ENCODE measurements at places on chromosomes 16 and 17. TPM values are rescaled to one million over a fixed set of nuclear protein-coding genes. Genes with fewer than 3 reads are reported as not detected.

Gene MT1H
- not detected for total RNA-seq

Gene BMERB1
- total RNA-seq: 3.4 TPM

Gene CSNK1D
- total RNA-seq: 333 TPM

Gene MYH11
- total RNA-seq: not detected

Gene CTRB2
- not detected for total RNA-seq

Gene TPSD1
- not detected for total RNA-seq

- no peaks in the 10 kb centered on the region for H3K36me3 ChIP-seq
- DNase-seq: no peak
- H3K27ac ChIP-seq: no peak overlapping the region
- no peaks in the 10 kb centered on the region for H3K27me3 ChIP-seq
- H3K4me3 ChIP-seq: no peak overlapping the region
Measured at GRCh38 chr16:81280393-81280792, 34.4 kb upstream of the GAN start.

- DNase-seq: no peak
- H3K27ac ChIP-seq: no peak overlapping the region
- no peaks in the 10 kb centered on the region for H3K4me1 ChIP-seq
- H3K27me3 ChIP-seq: no peaks in the 10 kb centered on the region
- H3K36me3 ChIP-seq: no peaks in the 10 kb centered on the region
- H3K4me3 ChIP-seq: no peak overlapping the region
Measured at GRCh38 chr17:19883537-19884215, 15.9 kb upstream of the ULK2 start.

- DNase-seq: no peak
- peaks cover 58% of the 10 kb centered on the region for H3K4me1 ChIP-seq
- peaks cover 11% of the 10 kb centered on the region for H3K27me3 ChIP-seq
- no peak overlapping the region for H3K27ac ChIP-seq
Measured at GRCh38 chr17:61398721-61399130, 917 bp upstream of the TBX2 start.

DNA sequence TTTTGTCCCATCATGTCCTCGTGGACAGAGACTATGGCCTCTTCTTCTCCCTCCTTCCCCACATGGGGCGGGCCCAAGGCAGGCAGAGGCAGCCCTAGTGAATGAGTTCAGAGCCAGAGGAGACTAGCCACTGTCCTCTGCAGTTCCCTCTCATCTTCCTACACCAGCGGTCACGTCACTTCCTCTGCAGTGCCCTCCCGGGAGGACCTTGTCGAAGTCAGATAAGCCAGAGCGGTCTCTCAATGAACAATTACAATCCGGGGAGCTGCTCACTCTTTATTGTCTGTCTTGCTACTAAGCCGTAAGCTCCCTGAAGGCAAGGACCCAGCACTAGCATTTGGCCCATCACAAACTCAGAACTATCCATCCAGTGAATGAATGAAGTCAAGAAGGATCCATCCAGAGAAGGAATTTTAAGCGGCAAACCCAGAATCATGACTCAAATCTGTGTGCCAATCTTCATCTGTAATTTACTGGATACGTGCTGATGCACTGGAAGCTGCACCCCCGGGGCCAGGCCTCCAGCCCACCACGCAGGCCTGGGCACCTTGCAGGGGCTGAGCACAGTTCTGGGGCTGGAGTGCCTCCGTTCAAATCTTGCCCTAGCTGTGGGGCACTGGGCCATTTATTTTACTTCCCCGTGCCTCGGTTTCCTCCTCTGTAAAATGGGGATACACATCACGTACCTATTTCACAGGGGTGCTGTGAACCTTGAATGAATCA lies 18.1 kb downstream of the ZNF423 start:
- no peak overlapping the region for H3K4me3 ChIP-seq
- H3K4me1 ChIP-seq: no peaks in the 10 kb centered on the region
- DNase-seq: no peak
- no peak overlapping the region for H3K27ac ChIP-seq
- H3K36me3 ChIP-seq: no peaks in the 10 kb centered on the region
- no peaks in the 10 kb centered on the region for H3K27me3 ChIP-seq

DNA sequence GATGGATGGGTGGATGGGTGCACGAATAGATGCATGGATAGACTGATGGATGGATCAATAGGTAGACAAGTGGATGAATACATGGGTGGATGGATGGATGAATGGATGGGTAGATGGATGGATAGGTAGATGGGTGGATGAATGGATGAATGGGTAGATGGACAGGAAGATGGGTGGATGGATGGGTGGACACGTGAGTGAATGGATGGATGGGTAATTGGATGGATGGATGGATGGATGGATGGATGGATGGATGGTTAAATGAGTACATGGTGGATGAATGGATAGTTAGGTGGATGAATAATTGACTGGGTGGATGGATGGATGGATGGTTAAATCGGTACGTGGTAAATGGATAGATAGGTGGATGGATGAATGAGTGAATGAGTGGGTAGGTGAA lies 89.7 kb upstream of the ZNF469 start:
- no peak for DNase-seq
- H3K4me1 ChIP-seq: no peaks in the 10 kb centered on the region
- no peak overlapping the region for H3K27ac ChIP-seq
- H3K36me3 ChIP-seq: no peaks in the 10 kb centered on the region

DNA sequence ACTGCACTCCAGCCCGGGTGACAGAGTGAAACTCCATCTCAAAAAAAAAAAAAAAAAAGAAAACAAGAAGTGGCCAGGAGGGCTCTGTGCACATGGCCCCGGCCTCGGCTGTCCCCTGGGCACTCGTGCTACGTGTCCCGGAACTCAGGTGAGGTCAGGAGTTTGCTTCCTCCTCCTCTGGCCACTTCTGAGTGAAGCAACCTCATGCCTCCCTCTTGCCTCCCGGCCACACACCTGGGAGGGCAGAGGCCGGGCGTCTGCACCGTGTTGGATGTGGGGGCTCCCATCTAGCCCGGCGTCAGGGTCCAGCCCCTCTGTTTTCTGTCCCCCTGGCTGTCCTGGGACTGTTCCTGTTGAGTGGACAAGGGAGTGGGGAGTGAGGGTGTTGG lies 22.2 kb downstream of the ASPSCR1 start:
- H3K4me3 ChIP-seq: no peak overlapping the region
- no peak for DNase-seq
- no peaks in the 10 kb centered on the region for H3K27me3 ChIP-seq
- H3K27ac ChIP-seq: no peak overlapping the region
- H3K36me3 ChIP-seq: no peaks in the 10 kb centered on the region

DNA sequence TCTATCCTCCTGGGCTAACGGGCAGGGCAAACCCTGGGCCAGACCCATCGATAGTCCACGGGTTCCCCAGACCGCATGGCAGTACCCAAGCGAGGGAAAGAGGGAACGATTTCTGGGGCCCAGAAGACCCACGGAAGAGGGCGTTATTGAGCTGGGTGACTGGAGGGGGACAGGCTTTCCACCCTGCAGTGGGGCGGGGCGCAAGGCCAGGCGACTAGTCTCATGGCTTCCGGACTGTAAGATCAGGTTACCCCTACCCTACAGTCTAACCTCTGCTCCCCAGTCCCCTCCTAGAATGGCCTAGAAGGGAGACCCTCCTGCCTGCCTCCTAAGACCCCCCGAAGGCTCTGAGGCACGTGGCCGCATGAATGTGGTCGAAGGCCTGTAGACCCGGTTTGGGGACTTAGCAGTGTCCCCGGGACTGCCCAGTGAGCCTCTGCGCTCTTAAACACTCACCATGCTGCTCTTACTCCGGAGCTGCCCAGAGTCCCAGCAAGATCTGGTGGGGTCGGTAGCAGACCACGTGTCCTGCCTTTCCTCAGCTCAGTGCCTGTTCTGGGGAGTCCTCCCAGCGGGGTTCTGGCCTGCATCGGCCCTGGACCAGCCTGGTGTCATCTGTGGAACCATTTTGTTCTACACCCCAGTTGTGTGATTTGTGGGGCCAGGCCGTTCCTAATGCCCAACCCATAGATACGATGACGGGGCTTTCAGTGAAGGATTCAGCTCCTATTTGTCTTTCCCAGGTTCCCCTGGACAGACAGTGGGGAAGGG lies 13.2 kb upstream of the AURKB start:
- H3K4me1 ChIP-seq: peaks cover 44% of the 10 kb centered on the region
- peak; percentile 34 for DNase-seq
- no peaks in the 10 kb centered on the region for H3K27me3 ChIP-seq
- peaks cover 20% of the 10 kb centered on the region for H3K36me3 ChIP-seq
- H3K4me3 ChIP-seq: peak overlapping the region; percentile 98

DNA sequence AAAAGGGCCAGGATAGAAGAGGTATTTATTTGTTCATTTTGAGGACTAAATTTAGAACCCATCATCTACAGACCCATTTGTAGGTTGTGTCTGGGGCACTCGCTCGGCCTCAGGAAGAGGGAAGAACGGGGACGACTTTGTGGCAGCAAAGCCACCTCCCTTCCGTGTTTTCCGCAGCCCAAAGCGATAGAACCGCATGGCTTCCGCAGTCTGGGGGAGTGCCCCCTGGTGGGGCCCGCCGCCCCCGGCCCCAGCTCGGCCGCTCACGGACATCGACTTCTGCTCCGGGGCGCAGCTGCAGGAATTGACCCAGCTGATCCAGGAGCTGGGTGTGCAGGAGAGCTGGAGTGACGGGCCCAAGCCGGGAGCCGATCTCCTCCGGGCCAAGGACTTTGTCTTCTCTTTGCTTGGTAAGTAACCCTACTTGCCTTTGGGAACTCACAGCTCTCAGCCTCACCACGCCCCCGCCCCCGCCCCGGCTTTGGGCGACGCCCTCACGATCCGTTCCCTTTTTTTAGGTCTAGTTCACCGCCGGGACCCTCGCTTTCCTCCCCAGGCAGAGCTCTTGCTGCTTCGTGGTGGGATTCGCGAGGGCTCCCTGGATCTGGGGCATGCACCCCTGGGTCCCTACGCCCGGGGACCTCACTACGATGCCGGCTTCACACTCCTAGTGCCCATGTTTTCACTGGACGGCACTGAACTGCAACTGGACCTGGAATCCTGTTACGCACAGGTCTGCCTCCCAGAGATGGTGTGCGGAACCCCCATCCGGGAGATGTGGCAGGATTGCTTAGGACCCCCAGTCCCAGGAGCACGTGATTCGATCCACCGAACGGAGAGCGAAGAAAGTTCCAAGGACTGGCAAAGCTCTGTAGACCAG lies 681 bp downstream of the TMEM102 start:
- peaks cover 7% of the 10 kb centered on the region for H3K27me3 ChIP-seq
- DNase-seq: peak; percentile 48
- H3K4me3 ChIP-seq: peak overlapping the region; percentile 90
- peak overlapping the region; percentile 93 for H3K27ac ChIP-seq

- no peak overlapping the region for H3K27ac ChIP-seq
- H3K36me3 ChIP-seq: peaks cover 37% of the 10 kb centered on the region
- DNase-seq: no peak
Measured at GRCh38 chr16:8775359-8775758, 22.1 kb downstream of the TMEM186 start.

DNA sequence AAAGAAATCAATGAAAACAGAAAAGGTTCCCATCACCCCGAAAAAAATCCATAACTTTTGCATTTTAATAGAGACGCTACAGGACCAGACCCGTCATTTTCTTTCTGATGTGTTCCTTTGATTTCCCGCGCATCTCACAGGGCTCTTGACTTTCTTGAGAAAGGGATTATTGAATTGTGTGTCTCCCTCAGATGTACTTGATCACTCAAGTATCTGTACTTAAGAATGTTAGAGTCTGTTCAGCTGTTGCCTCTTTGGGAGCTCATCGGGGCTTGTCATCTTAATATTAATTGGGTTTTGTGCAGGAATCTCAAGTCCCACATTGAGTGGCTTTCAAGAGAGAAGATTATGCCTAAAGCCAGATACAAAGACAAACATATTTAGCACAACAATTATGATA lies 606.4 kb upstream of the SALL1 start:
- H3K4me1 ChIP-seq: no peaks in the 10 kb centered on the region
- no peak overlapping the region for H3K4me3 ChIP-seq
- no peak for DNase-seq
- no peak overlapping the region for H3K27ac ChIP-seq

DNA sequence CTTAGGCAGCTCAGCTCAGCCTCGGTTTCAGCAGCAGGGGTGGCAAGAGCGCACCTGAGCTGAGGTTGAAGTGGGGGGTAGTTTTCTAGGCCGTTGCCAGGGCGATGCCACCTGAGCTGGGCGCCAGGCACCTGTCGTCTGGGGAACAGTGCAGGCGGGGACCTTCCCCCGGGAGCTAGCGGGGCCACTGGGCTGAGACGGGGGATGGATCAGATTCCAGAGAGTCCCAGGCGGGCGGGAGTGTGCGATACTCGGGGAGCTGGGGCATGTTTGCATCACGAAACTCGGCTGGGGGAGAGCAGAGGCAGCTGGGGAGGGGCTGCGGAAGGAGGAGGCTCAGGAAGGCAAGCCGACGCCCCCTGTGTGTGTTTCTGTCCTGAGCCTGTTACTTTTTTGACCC lies 477 bp upstream of the CLDN9 start:
- H3K27ac ChIP-seq: no peak overlapping the region
- no peak overlapping the region for H3K4me3 ChIP-seq
- no peak for DNase-seq
- H3K27me3 ChIP-seq: no peaks in the 10 kb centered on the region
- no peaks in the 10 kb centered on the region for H3K36me3 ChIP-seq
- H3K4me1 ChIP-seq: peaks cover 18% of the 10 kb centered on the region

GRCh38 chr17:22512506-22512905 lies 820.2 kb downstream of the KCNJ18 start:
- H3K27ac ChIP-seq: no peak overlapping the region
- no peak overlapping the region for H3K4me3 ChIP-seq
- no peak for DNase-seq
- no peaks in the 10 kb centered on the region for H3K4me1 ChIP-seq

GRCh38 chr17:57285701-57286100 lies 29.4 kb downstream of the MSI2 start:
- no peak for DNase-seq
- H3K27me3 ChIP-seq: no peaks in the 10 kb centered on the region
- H3K36me3 ChIP-seq: peaks cover 8% of the 10 kb centered on the region
- H3K27ac ChIP-seq: no peak overlapping the region
- peaks cover 36% of the 10 kb centered on the region for H3K4me1 ChIP-seq

- no peak overlapping the region for H3K27ac ChIP-seq
- no peak overlapping the region for H3K4me3 ChIP-seq
- H3K4me1 ChIP-seq: peaks cover 61% of the 10 kb centered on the region
- H3K27me3 ChIP-seq: peaks cover 64% of the 10 kb centered on the region
- no peak for DNase-seq
- no peaks in the 10 kb centered on the region for H3K36me3 ChIP-seq
Measured at GRCh38 chr17:79803421-79803996, 6.6 kb upstream of the CBX8 start.

- no peaks in the 10 kb centered on the region for H3K27me3 ChIP-seq
- no peak overlapping the region for H3K27ac ChIP-seq
- DNase-seq: no peak
- no peak overlapping the region for H3K4me3 ChIP-seq
- no peaks in the 10 kb centered on the region for H3K36me3 ChIP-seq
- peaks cover 17% of the 10 kb centered on the region for H3K4me1 ChIP-seq
Measured at GRCh38 chr17:18360518-18360917, 2.8 kb downstream of the SHMT1 start.
